ENCODE measurements at places on chromosomes 4 and X. TPM values are rescaled to one million over a fixed set of nuclear protein-coding genes. Genes with fewer than 3 reads are reported as not detected.

GRCh38 chrX:18931972-18932371 is 51.9 kb downstream of the PHKA2 start:
- H3K4me1 ChIP-seq: no peaks in the 10 kb centered on the region
- no peaks in the 10 kb centered on the region for H3K27me3 ChIP-seq

Gene MAGEA3
- not detected for total RNA-seq

DNA sequence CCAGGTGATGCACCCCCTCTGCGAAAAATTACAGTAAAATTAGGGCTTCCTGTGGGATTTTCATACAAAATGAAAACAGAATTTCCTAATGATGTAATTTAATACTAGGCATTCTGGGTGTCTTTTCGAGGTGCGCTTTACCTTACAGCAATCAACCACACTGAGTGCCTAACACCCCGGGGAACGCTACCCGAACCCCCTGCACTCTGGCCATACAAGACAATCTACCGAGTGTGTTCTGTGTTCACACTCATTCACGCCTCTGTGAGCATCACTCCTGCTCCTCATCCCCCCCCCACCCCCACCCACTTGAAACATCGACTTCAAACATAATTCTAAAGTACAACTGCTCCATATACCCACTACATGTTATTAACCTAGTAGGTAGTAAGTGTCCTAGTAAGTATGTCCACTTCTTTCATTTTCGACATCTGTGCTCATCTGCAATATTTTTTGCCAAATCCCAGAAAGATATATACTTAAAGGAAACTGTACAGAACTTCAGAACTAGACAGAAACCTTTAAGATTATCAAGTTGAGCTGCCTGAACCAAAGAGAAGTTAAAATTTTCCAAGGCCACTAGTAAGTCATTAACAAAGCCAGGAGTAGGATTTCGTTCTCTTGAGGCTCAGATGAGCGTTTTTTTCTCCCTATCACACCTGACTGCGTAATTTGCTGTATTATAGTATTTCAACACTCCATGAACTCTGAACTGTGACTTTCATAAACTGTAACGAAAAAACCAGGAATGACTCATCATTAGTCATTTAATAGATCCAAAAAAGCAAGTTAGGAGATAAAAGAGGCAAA is 80.0 kb downstream of the FAT1 start:
- H3K27me3 ChIP-seq: no peaks in the 10 kb centered on the region
- H3K27ac ChIP-seq: no peak overlapping the region
- no peaks in the 10 kb centered on the region for H3K36me3 ChIP-seq
- DNase-seq: no peak
- H3K4me1 ChIP-seq: no peaks in the 10 kb centered on the region

GRCh38 chr4:11421116-11421515 is 7.6 kb downstream of the HS3ST1 start:
- no peak overlapping the region for H3K27ac ChIP-seq
- DNase-seq: no peak
- H3K27me3 ChIP-seq: no peaks in the 10 kb centered on the region
- H3K4me3 ChIP-seq: no peak overlapping the region

- H3K4me3 ChIP-seq: no peak overlapping the region
- H3K4me1 ChIP-seq: no peaks in the 10 kb centered on the region
- H3K27ac ChIP-seq: no peak overlapping the region
- DNase-seq: no peak
- no peaks in the 10 kb centered on the region for H3K27me3 ChIP-seq
- H3K36me3 ChIP-seq: no peaks in the 10 kb centered on the region
These were observed 300.0 kb upstream of the RASGEF1B start for GRCh38 chr4:81771721-81772120.

- no peak overlapping the region for H3K27ac ChIP-seq
- DNase-seq: no peak
- no peaks in the 10 kb centered on the region for H3K27me3 ChIP-seq
- H3K36me3 ChIP-seq: no peaks in the 10 kb centered on the region
These were observed 40.5 kb downstream of the TMEM131L start for GRCh38 chr4:153506341-153507309.

Gene GLRA2
- not detected for total RNA-seq

GRCh38 chr4:77450006-77450405 is 155.6 kb upstream of the CXCL13 start:
- H3K4me1 ChIP-seq: peaks cover 6% of the 10 kb centered on the region
- DNase-seq: no peak
- H3K4me3 ChIP-seq: no peak overlapping the region
- no peaks in the 10 kb centered on the region for H3K36me3 ChIP-seq

Gene ADD1
- 338 TPM for total RNA-seq

DNA sequence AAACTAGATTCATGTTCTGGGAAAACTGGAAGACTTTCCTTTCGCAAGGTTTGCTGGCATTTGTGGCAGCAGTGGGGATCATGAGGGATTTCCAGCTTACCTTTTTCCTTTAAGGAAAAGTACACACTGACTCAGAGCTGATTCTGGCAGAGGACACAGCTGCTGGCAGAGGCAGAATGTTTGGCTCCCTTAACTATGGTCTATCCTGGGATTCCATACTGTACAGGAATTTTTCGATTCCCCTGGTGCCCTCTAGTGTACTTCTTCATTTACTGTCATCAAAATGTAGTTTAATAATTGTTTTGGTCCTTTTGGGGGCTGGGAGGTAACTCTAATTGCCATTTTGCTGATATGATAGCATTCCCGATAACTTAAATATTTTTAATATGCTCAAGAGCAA is 152.7 kb downstream of the GABRG1 start:
- no peaks in the 10 kb centered on the region for H3K36me3 ChIP-seq
- no peaks in the 10 kb centered on the region for H3K27me3 ChIP-seq
- no peak overlapping the region for H3K4me3 ChIP-seq
- no peaks in the 10 kb centered on the region for H3K4me1 ChIP-seq

Gene ARMCX4
- total RNA-seq: 19.3 TPM

Gene ENAM
- not detected for total RNA-seq

Gene EFHC2
- not detected for total RNA-seq

DNA sequence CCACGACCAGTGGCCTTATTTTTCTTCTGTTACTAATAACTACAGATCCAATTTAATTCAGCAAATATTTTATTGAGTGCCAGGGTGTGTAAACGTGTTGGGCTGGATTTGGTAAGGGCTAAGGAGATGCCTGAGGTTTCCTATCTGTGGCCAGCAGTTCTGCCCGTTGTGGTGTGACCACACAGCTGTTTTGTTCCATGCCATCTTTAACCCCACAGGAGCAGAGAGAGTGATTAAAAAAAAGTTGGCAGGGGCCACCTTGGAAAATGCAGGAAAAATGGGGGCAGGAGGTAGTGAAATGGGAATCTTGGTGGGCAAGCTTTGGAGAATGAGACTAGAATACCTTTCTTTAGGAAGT is 1.1 kb downstream of the PLAC8 start:
- no peak overlapping the region for H3K27ac ChIP-seq
- no peak overlapping the region for H3K4me3 ChIP-seq
- DNase-seq: no peak
- no peaks in the 10 kb centered on the region for H3K27me3 ChIP-seq

GRCh38 chr4:94504545-94504944 is 52.8 kb downstream of the PDLIM5 start:
- H3K27me3 ChIP-seq: no peaks in the 10 kb centered on the region
- no peak overlapping the region for H3K27ac ChIP-seq
- H3K36me3 ChIP-seq: no peaks in the 10 kb centered on the region
- H3K4me3 ChIP-seq: no peak overlapping the region
- peaks cover 95% of the 10 kb centered on the region for H3K4me1 ChIP-seq

DNA sequence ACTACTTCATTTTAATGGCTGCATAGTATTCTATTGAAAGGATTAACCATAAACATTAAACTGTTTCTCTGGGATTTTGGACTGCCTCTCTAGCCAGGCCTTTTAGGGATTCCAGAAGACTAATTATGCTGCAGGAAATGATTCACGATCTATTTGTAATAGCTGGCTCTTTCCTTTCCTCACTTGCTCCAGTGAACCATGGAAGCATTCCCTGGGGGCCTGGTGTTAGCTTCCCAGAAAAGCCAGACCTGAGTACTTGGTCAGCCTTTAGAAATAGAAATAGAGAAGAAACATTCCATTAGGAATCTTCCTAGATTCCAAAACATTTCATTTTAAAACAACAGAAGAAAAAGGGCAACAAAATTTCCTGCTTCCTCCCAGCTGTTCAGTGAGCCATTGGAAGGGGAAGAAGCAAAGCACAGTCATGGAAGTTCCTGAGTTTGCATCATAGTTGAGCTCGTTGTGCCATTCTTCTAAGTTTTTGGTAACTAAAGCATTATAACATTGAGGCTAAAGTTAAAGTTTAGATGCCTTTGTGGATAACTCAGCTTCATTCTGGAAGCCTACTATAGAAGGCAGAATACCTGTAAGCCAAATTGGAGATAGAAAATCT is 83.5 kb downstream of the NPNT start:
- DNase-seq: peak; percentile 50
- H3K4me3 ChIP-seq: no peak overlapping the region
- H3K36me3 ChIP-seq: no peaks in the 10 kb centered on the region

All from thoracic aorta (tissue), 2 donors.